ENCODE measurements at places on chromosomes 1 and 21. TPM values are rescaled to one million over a fixed set of nuclear protein-coding genes. Genes with fewer than 3 reads are reported as not detected.

GRCh38 chr1:62989497-62989896 lies 205.6 kb downstream of the ATG4C start:
- no peaks in the 10 kb centered on the region for H3K27me3 ChIP-seq
- no peak for DNase-seq
- H3K4me3 ChIP-seq: no peak overlapping the region
- no peaks in the 10 kb centered on the region for H3K36me3 ChIP-seq

KRTAP11-1 gene
- total RNA-seq: not detected

OR2T11 gene
- total RNA-seq: not detected

DNA sequence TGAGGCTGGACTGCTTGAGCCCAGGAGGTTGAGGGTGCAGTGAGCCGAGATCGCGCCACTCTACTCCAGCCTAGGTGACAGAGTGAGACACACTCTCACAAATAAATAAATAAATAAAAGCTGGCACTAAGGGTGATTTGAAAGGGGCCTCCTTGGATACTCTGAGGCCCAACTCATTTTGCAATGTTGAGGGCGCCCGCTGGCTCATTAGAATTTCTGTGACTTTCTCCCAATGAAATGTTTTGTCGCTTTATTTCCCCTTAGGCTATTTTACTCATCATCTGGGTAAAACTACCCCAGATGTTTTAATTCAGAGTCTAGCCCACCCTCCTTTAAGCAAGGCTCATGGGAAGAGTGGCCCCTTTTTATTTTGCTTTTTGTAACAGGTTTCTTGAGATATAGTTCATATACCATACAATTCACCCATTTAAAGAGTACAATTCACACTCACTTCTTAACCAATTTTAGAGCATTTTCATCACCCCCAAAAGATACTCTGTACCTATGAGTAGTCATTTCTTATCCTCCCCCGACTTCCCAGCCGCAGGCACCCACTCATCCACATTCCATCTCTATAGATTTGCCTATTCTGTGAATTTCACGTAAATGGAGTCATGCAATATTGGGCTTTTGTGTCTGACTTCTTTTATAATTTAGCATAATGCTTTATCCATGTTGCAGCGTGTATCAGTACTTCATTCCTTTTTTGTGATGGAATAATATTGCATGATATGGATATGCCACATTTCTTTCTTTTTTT lies 259.1 kb downstream of the KAZN start:
- H3K27ac ChIP-seq: no peak overlapping the region
- no peak overlapping the region for H3K4me3 ChIP-seq
- H3K36me3 ChIP-seq: no peaks in the 10 kb centered on the region
- H3K27me3 ChIP-seq: no peaks in the 10 kb centered on the region
- H3K4me1 ChIP-seq: no peaks in the 10 kb centered on the region

SLC30A10 gene
- total RNA-seq: not detected

GRCh38 chr1:164725401-164725800 lies 166.4 kb downstream of the PBX1 start:
- H3K4me3 ChIP-seq: no peak overlapping the region
- no peak overlapping the region for H3K27ac ChIP-seq
- no peaks in the 10 kb centered on the region for H3K27me3 ChIP-seq
- H3K4me1 ChIP-seq: no peaks in the 10 kb centered on the region
- no peaks in the 10 kb centered on the region for H3K36me3 ChIP-seq

DNA sequence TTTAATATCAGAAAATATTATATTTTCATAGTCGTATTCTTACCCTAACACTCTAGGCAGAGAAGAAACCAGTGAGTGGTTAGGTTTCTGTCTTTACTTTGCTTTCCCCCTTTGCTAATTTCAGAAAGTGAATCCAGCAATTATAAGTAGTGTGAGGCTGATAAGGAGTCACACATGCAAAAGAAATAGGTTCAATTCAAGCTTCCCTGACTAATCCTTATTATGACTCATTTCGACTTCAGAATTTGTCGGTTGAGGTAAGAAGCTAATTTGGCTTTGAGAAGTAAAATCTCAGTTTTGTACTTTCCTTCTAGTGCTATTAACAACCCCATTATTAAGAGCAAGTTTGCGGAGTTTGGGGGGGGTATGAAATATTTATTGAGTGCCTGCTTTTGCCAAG lies 22.4 kb downstream of the ESRRG start:
- H3K4me3 ChIP-seq: no peak overlapping the region
- no peaks in the 10 kb centered on the region for H3K36me3 ChIP-seq

- DNase-seq: no peak
- H3K4me1 ChIP-seq: no peaks in the 10 kb centered on the region
- no peak overlapping the region for H3K27ac ChIP-seq
Observed at GRCh38 chr1:45401524-45401923, 61.3 kb upstream of the MUTYH start.

GRCh38 chr1:87968197-87968955 lies 639.7 kb downstream of the LMO4 start:
- no peaks in the 10 kb centered on the region for H3K36me3 ChIP-seq
- no peaks in the 10 kb centered on the region for H3K4me1 ChIP-seq
- no peak for DNase-seq
- no peaks in the 10 kb centered on the region for H3K27me3 ChIP-seq

TFF3 gene
- not detected for total RNA-seq

DNA sequence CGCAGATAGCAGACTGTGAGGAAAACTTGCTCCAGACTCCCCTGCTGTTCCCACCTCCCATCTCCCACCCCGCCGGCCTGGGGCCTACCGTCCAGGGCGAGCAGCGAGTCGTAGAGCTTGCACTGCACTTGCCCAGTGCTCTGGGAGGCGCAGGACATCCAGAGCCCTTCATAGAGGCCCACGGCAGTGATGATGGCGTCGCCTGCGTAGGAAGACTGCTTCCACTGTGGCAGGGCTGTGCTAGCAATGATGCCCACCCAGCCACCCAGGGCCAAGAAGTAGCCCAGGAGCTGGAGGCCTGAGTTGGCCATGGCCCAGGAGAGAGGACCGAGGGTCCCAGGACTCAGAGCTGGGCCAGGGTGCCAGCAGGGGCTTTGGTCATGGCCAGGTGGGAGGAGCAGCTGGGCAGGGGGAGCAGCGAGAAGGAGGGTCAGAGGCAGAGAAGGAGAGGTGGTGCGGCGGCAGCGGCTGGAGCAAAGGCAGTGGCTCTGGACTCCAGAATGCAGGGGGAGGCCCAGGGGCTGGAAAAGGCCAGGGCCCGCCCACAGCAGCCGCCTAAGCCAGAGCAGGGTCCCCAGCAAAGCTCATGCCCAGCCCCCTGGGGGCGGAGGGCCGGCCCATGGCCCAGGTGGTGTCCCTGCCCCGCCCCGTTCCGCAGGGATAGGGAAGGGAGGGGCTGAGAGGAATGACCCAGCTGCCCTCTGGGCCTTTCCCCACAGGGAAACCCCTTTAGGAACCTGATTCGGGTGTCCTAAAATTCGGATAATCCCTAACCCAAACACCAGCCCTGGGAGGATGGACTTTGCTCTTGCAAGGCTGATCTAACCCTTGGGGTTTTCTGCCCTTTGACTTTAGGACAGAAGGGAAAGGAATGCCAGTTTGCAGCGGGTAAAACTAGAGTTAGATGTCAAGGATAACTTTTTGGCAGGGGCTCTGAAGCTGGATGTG lies at the start of gene CLDN19:
Gene CLDN19 (minus strand): TSS at position 484 of the 948 bp plus-strand sequence. CDS start 173 bp downstream, at position 311.
- H3K4me1 ChIP-seq: peaks cover 3% of the 10 kb centered on the region
- DNase-seq: no peak
- H3K4me3 ChIP-seq: no peak within 1 kb of the TSS

DNA sequence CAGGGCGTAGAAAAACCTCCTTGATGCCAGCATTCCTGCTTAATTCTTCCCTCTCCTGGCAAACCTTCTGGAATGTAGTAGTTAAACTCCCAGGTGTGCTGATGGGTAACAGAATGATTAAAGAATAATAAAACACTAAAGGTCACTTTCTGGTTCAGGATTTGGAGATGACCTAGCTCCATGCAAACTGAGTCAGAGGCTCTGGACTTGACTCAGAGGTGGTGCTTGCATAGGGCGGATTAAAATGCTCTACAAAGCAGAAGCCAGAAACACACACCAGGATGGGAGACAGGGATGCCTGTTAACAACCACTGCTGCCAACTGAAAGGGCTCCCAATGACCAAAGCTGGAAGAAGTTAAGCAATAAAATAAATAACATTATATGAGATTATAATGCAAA lies 41.5 kb downstream of the KRTAP19-8 start:
- H3K27me3 ChIP-seq: no peaks in the 10 kb centered on the region
- H3K27ac ChIP-seq: no peak overlapping the region
- DNase-seq: no peak
- no peak overlapping the region for H3K4me3 ChIP-seq
- no peaks in the 10 kb centered on the region for H3K4me1 ChIP-seq
- no peaks in the 10 kb centered on the region for H3K36me3 ChIP-seq

DNA sequence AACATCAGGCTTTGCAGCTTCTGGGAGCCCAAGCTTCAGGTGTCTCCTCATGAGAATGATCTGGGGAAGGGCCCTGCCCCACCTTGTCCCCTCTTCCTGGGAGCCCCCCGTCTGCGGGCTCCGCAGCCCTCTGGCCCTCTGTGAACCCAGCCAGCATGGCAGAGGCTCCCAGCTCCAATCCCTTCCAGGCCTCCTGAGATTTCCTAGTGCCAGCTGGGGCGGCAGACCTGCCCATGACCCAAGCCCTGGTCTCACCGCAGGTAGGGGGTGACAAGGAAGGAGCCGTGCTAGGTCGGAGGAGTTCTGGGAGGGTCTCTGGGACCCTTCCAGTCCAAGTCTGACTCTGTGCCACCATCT lies 7.7 kb downstream of the PLEKHG5 start:
- H3K27me3 ChIP-seq: peaks cover 13% of the 10 kb centered on the region
- H3K36me3 ChIP-seq: no peaks in the 10 kb centered on the region
- H3K4me1 ChIP-seq: peaks cover 12% of the 10 kb centered on the region
- no peak for DNase-seq
- H3K4me3 ChIP-seq: no peak overlapping the region
- no peak overlapping the region for H3K27ac ChIP-seq

DNA sequence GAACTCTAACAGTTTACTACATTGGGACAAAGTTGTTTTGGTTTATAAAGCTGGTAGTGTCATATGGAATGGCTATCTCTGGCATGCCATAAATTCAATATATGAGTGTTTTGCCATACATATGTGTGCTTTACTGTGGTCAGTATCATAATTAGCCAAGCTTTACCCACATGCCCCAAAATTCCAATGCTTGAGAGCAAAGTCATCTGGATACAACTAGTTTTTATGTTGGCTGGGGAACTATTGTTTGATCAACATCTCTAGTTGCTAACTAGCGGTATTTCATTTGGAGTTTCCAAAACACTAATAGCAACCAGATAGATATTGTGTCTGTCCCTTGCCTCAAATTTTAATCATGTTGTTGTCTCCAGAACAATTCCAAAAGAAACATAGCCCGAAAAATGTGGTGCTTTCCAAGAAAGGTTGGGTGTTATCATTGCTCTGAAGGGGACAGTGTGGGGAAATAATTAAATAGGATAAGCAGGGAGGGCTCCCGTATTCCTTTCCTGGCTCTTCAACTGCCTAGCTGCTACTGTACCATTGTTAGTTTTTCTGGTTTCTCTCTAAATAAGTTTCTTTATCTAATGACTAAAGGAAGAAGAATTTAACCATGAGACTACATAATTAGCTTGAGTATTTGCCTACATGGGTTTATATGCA lies 136.1 kb downstream of the TGFB2 start:
- no peaks in the 10 kb centered on the region for H3K27me3 ChIP-seq
- H3K4me1 ChIP-seq: no peaks in the 10 kb centered on the region
- no peak overlapping the region for H3K27ac ChIP-seq
- no peaks in the 10 kb centered on the region for H3K36me3 ChIP-seq

DNA sequence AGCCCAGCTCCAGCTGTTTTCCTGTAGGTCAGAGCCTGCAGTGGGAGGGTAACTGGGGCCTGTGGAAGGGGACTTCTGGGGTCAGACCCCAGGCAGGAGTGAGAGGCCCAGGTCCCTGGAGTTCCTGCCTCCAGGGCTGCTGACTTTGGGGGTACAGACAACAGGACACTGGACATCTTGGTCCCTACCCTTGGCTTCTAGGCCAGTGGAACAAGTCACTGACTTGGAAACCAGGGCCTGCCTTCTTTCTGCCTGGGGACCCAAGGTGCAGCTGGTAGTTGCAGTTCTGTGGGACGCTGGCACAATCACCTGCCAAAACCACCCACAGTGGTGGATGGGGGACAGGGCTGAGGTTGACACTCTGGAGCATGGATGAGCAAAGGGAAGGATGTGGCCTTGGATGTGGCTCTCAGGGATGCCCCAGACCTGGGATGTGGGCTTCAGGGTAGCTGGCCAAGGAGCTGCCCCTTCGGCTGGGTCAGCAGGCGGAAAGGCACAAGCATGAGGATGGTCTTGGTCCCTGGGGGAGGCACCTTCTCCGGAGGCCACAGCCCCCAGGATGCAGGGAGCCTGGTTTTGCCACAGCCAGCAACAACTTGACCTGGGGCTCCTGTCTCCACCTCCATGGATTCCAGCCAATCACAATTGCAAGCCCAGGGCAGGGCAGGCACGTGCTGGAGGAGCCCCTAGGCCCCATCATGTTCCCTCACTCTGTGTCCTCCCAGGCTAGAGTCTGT lies 5.8 kb downstream of the JMJD4 start:
- peaks cover 25% of the 10 kb centered on the region for H3K4me1 ChIP-seq
- H3K27ac ChIP-seq: no peak overlapping the region
- peak overlapping the region; percentile 73 for H3K4me3 ChIP-seq
- DNase-seq: no peak
- no peaks in the 10 kb centered on the region for H3K27me3 ChIP-seq

DNA sequence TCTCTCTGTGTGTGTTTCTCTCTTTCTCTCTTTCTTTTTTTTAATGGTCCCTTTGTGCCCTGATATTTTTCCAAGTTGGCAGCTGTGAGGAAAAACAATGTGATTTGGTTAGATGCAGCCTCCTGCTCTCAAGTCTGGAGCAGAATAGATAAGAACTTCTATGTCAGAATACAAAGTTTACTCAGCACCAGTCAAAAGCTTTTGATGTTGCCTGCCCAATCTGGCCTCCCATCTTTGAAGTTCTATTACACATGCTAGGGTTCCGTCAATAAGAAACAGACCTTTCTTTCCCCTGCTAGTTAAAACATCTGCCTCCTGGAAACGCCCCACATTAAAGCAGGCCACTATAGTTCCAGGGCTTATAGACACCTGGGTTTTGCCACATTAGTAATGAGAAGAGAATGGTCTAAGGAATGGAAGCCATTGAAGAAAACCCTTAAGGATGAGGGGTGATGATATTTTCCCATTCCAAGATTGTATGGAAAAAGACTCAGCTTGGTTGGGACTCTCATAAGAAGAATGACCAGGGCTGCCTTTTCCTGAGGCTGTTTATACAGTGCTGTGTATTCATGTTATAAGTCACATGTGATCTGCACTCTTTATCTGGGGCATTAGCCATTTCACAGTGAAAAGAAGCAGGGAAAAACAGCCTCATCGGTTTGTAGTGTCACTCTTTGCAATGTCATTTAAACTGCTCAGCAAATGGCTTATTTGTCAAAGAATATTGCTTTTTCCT lies 414.7 kb upstream of the PROX1 start:
- H3K27ac ChIP-seq: no peak overlapping the region
- H3K36me3 ChIP-seq: no peaks in the 10 kb centered on the region
- H3K4me1 ChIP-seq: no peaks in the 10 kb centered on the region
- H3K4me3 ChIP-seq: no peak overlapping the region

DNA sequence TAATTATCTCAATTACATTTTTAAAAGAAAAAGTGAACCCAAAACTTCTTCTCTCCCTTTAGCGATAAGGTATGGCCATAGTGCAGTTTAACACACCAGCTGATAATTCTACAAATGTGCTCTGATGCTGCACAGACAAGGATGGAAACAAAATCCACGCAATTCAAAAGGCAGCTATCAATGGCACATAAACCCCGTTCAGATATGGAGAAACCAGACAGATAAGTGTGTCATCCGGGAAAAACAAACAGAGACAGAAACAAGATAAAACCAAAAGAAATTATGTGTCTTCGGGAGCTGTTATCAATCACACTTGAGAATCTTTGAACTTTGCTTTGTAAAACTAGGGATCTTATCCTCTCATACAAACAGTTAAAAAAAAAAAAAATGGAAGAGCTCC lies 73.6 kb downstream of the SIPA1L2 start:
- no peak overlapping the region for H3K4me3 ChIP-seq
- H3K27ac ChIP-seq: no peak overlapping the region
- no peaks in the 10 kb centered on the region for H3K4me1 ChIP-seq
- no peaks in the 10 kb centered on the region for H3K36me3 ChIP-seq
